Cortex of kidney (tissue), 1 donor: ENCODE measurements at places on chromosomes 16 and 17.

DNA sequence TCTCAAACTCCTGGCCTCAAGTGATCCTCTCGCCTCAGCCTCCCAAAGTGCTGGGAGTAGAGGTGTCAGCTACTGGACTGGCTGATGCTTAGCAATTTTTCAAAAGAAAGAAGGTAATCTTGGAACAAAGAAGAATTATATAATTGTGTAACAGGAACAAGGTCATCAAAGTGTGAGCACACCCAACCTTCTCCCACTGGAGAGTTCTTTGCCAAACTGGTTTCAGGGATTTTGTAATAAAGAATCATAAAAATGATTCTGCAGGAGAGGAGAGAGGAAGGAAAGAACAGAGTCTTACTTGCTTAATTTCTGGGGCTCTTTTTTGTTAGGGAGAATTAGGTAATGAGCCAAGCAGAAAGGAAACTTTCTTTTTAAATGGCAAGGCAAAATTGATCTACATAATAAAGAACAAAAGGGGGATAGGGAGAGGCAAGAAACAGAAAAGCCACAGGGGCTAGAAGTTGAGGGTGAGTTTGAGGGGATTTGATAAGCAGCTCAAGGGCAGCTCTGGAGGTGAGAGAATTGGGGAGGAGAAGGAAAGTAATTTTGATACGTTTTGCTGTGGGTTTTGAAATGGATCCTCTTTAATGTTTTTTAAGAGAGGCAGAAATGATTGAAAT, 21.3 kb downstream of the CHD9NB start:
- DNase-seq, result no peak

GRCh38 chr16:64738321-64738960, 383.4 kb downstream of the CDH11 start:
- no peak for DNase-seq

GRCh38 chr16:405548-406506, 4.1 kb downstream of the DECR2 start:
- DNase-seq, result no peak

DNA sequence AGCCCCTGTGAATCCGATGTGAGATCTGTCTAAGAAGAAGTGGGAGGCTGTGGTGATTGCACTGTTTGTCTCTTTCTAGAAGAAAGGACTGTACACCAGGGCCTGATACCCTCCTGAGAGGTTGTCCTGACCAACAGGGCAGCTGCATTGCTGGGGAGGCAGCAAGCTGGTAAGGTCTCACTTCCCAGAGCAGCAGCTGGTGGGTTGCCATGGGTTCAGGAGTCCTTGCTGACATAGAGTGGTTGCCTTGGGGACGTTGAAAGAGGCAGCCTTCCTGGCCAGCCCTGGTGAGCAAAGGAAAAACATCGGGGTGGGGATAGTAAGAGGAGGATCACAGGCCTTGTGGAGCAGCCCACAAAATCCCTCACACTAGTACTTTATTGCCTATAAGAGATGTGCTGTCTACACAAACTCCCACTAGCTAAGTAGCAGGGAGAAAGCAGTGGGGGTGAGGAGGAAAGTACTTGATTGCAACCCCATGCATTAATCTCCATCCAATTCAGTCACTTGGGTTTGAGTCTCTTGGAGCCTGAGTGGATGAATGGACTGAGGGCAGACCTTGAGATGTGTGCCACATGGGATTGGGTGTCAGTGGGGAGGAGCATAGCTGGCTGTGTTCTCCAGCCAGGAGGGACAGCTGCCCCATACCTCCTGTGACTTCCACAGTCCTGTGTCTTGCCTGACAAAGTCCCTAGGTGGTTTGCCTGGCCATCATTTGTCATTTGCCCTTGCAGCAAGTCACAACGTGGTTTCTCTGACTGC, 143.8 kb upstream of the RPL38 start:
- DNase-seq, result no peak

DNA sequence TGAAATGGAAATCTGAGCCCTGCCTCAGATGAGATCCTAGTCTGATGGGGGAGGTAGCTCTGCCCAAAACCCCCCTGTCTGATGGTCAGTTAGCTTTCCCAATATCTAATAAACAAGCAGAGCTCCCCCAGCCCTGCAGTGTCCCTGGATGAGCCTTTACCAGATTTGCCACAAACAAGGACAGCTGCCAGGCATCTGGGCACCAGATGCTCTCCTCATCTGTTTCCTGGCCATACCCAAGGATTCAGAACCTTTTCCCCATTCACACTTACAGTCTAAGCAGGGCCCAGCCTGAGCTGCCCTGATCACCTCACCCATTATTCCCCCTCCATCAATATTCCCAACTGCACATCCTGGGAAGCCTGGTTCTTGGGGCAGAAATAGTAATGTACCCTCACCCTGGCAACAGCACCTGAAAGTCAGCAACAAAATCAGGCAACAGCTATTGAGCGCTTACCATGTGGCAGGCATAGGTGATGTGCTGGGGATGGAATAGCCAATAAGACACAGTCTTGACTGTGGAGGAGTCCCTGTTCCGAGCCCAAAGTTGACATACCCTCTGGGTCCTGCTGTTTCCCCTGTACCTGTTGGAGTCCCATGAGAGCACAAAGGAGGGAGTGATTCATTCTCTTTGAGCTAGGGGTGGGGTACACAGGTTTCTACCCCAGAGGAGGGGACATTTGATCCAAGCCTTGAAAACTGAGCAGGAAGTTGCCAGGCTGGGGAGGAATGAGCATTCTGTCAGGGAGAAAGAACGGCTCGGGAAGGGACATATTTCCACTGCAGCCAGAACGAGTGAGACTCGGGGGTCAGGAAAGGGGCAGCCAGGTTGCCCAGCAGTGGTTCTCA, 147.4 kb downstream of the TMEM132E start:
- DNase-seq, result no peak

- DNase-seq, result no peak
These were observed 10.4 kb downstream of the C16orf46 start for GRCh38 chr16:81066681-81067080.

DNA sequence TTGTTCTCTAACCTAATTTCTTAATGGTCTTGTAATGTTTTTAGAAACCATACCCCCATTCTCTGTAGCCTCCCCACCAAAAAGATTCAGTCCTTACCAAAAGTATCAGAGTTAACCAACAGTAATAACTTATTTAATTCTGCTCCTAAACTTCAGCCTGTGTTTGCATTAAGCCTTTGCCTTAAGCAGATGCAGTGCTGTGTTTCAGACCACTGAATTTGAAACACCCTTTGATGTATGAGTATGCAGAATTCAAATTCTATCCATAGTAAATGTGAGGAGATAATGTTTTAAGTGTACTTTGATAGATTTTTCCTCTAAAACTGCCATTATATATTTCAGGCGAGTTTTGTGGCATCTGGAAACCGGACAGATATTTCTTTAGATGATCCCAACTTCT, 171.6 kb upstream of the RBL2 start:
- no peak for DNase-seq

- no peak for DNase-seq
These were observed 37.4 kb downstream of the AXIN2 start for GRCh38 chr17:65523853-65524664.

DNA sequence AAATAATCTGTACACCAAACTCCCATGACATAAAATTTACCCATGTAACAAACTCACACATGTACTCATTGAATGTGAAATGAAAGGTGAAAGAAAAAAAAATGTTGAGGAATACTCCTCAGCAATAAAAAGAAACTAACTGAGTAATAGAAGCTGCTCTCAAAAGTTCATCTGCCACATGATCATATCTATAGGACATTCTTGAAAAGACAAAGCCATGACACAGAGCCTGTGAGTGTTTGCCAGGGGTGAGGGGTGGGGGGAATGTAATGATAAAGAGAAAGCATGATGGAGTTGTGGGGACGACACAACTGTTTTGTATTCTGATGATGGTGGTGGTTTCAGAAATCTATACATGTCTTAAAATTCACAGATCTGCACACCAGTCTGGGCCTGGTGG, 52.2 kb upstream of the TMC5 start:
- DNase-seq, result no peak

- no peak for DNase-seq
These were observed 42.1 kb downstream of the GPRC5B start for GRCh38 chr16:19842426-19843157.

- DNase-seq, result no peak
These were observed 8.6 kb downstream of the SLC47A1 start for GRCh38 chr17:19542247-19542646.

DNA sequence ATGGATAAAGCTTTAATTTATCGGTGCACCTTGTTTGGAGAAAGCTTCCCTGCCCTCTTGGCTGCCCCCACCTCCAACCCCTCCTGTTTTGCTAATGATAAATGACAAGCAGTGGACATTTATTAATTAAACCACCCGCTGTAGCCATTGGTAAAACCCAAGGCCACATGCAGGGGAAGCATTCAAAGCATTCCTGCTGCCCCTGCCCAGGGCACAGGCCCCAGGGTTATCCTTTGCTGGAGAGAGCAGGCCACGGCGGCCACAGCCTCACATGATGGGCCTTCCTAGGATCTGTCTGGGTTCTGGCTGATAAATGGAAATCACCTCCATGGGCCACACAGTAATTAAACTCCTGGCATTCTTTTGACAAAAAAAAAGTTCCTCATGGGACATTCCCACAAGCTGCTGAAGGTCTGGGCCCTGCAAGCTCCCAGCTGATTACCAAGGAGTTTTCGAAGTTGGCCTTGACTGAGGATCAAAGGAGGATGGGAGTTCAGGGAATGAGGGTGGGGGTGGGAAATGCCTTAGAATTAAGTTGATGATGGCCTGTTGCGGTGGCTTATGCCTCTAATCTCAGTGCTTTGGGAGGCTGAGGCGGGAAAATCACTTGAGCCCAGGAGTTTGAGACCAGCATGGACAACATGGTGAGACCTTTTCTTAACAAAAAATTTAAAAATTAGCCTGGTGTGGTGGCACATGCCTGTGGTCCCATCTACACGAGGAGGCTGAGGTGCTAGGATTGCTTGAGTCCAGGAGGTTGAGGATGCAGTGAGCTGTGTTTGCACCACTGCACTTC, 35.5 kb downstream of the SOST start:
- no peak for DNase-seq

DNA sequence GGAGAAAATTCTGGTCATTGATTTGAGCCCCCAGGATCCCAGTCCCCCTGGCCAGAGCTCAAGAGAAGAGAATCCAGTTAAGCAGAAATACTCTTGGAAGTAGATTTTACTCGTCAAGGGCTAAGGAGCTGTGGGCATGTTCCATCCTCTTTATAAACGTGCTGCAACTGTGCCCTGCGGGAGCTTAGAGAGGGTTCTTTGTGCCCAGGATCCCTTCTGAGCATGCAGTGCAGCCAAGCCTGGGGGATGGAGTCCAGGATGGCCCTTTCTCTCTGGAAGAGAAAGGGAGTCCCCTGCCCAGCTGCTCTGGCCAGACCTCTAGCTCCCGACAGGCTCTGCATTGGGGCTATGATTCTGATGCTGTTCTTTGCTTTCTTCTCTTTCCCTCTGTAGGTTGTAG, 9.5 kb upstream of the LGALS9 start:
- DNase-seq, result no peak

- DNase-seq, result no peak
These were observed 78.1 kb upstream of the ZFHX3 start for GRCh38 chr16:73125850-73126524.

DNA sequence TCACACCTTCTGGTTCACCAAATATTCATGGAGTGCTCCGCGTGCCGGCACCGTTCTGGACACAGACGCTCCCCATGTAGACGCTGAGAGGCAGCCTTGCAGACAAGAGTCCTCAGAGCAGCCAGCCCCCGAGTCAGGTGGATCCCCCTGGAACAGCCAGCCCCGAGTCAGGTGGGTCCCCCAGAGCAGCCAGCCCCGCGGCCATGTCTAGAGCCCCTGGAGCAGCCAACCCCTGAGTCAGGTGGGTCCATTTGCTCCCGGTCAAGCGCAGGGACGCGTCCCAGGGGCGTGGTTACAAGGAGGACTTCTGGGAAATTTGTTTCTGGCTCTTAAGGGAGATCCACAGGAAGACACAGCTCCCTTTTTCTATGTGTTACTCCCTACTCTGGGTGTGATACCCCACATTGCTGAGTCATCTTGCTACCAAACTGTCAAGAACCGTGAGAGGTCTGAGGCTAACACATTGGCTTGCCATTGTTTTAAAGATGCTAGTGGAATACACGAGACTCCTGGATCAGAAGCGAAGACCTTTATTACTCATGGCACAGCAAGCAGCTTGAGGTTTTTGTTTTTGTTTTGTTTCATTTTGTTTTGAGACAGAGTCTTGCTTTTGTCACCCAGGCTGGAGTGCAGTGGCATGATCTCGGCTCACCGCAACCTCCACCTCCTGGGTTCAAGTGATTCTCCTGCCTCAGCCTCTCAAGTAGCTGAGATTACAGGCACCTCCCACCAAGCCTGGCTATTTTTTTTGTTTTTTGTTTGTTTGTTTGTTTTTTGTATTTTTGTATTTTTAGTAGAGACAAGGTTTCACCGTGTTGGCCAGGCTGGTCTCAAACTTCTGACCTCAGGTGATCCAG, 43.3 kb upstream of the CBFA2T3 start:
- no peak for DNase-seq

DNA sequence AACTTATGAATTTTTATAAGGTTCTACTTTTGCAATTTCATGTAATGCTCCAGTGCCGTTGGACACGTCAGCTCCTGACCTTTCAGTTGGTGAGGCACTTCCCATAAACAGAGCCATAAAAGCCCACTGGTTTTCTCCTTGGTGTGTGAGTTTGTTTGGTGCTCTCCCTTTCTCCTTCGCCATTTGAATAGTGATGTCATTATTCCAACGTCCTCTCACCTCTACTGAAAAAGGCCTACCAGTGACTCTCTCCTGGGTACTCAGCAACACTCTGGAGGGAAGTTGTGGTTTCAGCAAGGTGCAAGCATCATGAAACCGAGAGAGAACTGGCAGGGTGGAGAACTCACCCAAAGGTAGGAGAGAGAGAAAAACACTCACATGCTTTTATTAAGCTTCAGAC, 29.6 kb upstream of the HNF1B start:
- DNase-seq, result no peak

- no peak for DNase-seq
These were observed 2.8 kb downstream of the HAGH start for GRCh38 chr16:1823821-1824220.

DNA sequence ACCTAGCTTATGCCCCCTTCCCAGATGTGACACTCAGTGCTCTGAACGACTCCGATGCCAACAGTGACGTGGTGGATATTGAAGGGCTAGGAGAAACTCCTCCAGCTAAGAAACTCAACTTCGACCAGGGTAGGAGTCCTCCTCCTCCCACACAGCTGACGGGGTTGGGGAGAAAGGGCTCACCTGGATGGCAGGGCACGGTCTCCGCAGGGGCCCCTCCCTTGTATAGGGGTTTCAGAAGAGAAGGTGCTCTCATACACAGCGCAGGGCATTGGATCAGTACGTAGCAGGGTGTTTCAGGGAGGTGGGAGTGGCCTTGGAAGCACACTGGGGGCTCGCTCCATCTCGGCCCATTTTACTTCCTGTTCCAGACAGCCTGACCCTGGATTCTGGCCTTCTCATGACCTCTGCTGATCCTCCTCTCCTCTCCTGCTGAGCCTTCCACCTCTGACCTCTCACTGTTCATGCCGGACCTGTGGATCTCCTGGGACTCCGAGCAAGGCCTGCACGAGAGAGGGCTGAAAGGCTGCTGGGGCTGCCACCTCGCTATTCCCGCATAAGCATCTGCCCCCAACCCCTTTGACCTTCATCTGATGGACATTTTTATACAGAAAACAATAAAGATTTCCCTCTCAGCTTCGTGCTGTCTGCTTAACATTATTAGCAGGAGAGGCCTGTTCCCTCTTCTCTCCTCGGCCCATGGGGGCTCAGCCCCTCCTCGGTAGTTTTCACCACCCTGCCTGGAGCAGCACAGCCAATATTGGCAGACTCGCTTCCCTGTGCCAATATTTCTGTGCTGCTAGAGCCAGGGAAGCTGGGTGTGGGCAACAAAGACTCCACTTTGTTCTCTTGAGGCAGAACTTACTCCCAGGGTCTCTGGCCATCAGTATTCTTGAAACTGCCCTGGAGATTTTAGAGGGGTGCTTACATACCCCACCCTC, 4.7 kb downstream of the RNASEK start:
- DNase-seq, result no peak
